ENCODE measurements at places on chromosomes 1 and 21.

GRCh38 chr1:211627259-211627658 is 48.2 kb downstream of the NEK2 start:
- no peak for DNase-seq

DNA sequence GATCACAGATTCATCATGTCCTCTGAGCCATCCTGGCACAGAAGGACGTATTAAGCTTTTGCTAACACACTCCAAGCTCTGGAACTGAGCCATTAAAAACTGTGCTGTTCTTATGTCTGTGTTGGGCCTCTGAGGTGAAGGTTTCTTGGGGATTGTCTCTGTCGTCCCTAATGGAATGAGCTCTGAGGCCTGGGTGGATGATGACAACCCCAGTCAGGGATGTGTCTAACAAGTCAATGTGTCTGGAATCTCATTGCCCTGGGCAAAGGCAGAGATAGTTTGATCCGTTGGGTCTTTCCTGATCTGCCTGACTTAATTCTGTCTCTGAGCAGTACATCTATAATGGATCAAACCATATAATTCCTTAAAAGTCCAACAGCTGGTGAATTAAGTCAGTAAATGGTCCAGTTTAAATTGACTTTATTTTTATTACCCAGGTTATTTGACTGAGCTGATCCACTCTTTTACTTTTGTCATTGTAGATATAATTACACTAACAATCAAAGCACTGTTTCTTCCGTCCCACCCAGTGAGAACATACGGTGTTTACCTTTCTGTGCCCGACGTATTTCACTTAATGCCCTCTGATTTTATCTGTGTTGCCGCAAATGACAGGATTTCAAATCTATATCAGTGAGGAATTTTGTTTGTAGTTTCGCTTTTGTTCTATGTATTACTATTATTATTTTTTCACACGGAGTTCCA is 38.8 kb upstream of the OR2B11 start:
- DNase-seq, result no peak

- no peak for DNase-seq
Measured at GRCh38 chr1:90135286-90135685, 140.4 kb downstream of the ZNF326 start.

GRCh38 chr1:61659061-61659460 is 65.9 kb downstream of the TM2D1 start:
- no peak for DNase-seq

- no peak for DNase-seq
Measured at GRCh38 chr1:1123581-1124507, 8.0 kb upstream of the C1orf159 start.

- no peak for DNase-seq
Measured at GRCh38 chr1:182658055-182658454, 26.3 kb downstream of the RGS8 start.

DNA sequence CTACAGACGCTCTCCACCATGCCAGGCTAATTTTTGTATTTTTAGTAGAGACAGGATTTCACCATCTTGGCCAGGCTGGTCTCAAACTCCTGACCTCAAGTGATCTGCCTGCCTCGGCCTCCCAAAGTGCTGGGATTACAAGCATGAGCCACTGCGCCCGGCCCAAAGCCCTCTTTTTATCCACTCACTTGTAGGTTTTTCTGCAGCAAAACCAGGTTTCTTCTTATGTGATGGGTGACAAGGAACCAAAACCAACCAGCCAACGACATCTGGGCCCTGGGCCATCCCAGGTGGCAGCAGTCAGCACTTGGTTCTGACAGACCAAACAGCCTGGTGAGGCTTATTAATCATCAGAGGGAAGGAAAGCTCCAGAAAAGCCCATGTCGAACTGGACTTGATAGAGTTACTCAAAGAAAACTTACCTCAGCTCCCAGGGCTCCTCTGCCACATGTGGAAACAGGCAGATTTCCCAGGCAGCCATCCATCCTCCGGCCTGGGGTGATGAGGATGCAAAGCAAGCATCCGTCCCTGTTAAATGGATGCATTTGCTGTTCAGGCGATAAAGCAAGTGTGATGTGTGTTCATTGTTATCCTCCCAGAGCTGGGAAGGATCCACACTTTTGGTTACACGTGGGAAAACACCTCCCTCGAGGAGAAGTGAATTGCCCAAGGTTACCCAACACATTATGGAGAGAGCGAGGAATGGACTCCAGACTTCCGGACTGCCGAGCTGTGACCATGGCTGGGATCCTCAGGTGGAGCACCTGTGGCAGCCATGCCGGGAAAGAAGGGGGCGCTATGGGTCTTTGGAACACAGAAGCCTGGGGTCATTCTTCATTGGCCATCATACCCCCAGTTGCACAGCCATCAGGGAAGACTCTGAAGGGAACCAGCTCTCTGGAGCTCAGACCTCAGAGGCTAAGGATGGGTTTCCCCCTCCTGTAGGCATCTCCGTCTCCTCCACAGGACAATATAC is 118.8 kb downstream of the HUNK start:
- no peak for DNase-seq

DNA sequence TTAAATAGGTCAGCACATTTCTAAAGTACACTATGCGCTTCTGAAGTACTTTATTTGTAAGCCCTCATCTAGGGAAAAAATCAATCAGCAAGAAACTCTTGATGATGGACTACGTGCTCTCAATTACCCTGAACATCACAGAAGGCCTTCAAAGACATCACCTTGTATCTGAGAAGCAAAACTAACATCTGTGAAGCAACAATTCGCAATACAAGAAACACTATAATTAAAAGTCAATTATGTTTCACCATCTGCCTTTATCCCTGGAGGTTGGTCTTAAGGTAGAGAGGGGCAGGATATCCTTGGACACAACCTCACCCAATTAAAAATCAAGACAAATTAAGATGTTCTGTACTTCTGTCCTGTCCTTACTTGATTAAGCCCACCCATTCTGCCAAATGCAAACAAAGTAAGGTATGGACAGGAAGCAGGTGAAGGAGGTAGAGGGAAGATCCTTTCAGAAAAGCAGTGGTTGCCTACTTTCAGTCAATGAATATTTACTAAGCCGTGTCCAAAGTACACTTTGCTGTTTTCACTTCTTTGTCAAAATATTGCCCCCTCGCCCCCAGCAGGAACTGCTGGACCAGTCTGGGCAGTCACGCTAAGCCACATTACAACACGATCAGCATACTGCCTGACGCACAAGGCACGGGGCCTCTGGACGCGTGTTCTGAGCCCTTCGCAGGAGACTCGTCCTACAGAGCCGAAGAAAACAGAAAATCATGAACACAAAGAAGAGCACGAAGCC is 887 bp downstream of the SLC19A2 start:
- DNase-seq, result no peak

- no peak for DNase-seq
Measured at GRCh38 chr1:118788463-118788862, 199.7 kb downstream of the TBX15 start.

GRCh38 chr1:19735440-19736127 is 64.1 kb downstream of the TMCO4 start:
- DNase-seq, result no peak

- no peak for DNase-seq
Measured at GRCh38 chr1:87156124-87156523, 172.6 kb upstream of the LMO4 start.

GRCh38 chr1:241485554-241485992 is 34.0 kb downstream of the FH start:
- DNase-seq, result no peak

GRCh38 chr1:240091614-240092300 is at the start of gene FMN2:
TSS of gene FMN2 (plus strand) at chr1:240091883. CDS start at chr1:240092110, 227 bp downstream.
- DNase-seq, result no peak

DNA sequence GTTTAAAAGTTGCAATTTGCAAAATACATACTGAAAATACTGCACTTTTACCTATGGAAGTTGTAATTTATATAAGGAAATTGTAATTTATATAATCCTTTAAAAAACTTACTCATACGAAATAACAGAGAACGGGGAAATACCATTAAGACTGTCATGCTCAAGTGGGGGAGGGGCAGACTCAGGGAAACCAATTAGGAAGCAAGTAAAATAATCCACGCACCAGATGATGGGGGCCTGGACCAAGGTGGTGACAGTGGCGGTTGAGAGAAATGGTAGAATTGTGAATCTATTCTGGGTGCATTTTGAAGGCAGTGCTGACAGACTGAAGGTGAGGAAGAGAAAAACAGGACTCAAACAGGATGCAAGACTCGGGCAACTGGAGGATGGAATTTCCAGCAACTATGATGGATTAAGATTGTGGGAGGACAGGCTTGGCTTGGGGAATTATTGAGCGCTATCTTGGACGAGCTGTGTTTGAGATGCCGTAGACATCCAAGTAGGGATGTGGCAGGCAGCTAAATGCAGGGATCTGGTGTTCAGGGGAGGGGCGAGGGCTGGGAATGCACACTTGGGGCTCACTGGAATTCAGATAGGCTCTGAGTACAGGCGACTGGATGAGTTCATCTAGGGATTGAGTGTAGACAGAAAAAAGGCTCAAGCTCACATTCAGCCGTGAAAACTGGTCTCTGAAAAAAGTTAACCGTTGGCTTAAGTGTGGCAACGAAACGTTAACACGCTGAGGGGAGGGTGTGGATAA is 977 bp downstream of the LCA5L start:
- no peak for DNase-seq

GRCh38 chr1:213868482-213868881 is 119.3 kb upstream of the PROX1 start:
- DNase-seq, result no peak

DNA sequence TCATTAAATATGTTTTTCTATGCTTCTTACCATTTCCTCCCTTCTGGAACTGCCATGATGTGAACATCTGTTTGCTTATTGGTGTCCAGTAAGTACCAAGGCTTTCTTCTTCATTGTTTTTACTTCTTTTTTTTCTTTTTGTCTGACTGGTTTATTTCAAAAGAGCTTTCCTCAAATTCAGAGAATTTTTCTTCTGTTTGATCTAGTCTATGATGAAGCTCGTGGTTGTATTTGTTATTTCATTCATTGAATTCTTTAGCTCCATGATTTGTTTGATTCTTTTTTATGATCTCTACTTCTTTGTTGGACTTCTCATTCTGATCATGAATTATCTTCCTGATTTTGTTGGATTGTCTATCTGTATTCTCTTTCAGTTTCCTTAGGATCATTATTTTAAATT is 49.5 kb upstream of the PKN2 start:
- DNase-seq, result no peak

GRCh38 chr1:232765542-232765941 is 39.7 kb upstream of the MAP10 start:
- no peak for DNase-seq

DNA sequence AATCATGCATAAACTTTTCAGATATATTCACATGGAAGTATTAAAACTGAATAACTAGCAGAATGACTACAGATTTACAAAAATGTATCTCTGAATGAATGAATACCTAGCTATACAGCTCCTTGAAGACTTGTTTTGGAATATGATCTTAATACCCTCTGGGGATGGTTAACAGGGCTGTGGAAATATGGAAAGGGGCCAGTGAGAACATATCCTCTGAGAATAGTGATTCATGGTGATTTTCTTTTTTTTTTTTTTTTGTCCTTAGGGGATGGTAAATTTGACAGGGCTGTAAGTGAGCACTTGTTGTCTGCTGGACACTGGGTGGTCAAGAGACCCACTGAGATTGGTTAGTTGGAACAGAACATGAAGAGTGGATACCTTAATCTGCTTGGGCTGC is 80.7 kb upstream of the HP1BP3 start:
- no peak for DNase-seq

GRCh38 chr1:47688461-47689296 is 250.8 kb downstream of the FOXD2 start:
- DNase-seq, result no peak

DNA sequence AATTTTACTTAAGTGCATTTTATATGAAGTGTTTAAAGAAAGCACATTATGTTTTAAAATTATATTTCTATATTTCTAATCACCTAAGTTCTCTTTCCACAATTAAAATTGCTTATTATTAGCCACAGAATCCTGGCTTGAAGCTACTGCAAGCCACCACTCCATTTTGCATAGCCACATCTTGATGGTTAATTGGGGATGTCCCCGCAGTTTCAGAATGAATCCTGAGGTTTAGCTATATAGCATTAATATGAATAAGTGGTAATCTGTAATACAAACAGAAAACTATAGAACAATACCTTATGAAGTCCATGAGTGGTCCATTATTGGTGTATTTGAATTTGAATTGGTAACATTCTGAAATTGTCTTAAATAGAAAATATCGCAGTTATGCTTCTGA is 11.6 kb upstream of the GOLPH3L start:
- DNase-seq, result no peak

DNA sequence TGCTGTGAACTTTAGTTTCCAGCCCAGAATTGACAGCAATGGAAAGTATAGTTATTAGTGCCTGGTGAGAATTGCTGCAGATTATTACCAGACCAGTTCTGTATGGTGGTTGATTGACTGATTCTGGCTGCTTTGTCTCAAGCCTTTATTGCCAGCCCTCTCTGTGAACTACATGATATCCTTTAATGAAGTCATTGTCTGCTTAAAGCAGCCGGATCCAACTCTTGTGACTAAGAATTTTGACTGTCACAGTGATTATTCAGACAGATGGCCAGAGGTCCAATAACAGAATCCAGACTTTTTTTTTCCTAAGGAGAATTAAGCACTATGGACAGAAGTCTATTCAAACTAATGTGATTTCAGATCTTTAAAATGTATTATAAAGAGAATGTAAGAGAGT is 1548.6 kb upstream of the B3GALT2 start:
- DNase-seq, result no peak

- DNase-seq, result no peak
Measured at GRCh38 chr21:45549626-45550463, 7.6 kb upstream of the SLC19A1 start.

GRCh38 chr1:100891380-100891779 is 3.3 kb downstream of the EXTL2 start:
- no peak for DNase-seq

- no peak for DNase-seq
Measured at GRCh38 chr1:220356981-220357850, 85.0 kb upstream of the RAB3GAP2 start.

DNA sequence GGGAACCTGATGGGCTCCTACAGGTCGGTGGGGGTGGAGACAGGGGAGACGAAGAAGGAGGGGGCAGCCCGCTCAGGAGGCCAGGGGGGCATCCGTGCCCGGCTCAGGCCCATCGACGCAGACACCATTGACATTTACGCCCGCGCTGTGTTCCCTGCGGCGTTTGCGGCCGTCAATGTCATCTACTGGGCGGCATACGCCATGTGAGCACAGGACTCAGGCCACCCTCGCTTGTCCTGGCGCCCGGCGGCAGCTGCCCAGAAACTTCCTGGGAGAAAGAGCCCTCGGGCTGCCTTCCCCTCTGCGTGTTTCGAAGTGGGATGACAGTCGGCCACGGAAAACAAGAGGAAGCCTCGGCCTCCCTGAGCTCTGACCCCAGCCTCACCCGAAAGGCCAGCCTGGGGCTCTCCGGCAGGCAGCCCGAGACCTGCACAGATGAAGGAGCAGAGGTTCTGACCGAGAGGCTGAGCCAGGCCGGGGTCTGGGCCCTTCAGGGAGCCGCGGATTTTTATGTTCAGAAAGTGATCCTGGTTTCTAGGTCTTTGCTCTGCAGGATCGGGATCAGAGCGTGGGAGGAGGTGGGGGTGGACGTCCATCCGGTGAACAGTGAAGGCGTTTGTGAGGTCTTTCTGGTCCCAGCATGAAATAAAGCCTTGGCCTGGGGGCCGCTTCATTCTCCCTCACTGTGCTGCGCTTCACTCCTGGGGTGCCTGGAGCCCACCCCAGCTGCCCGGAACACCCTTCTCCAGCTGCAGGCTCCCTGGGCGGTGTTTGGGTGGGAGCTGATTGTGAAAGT is 11.1 kb downstream of the GABRD start:
- no peak for DNase-seq

- no peak for DNase-seq
Measured at GRCh38 chr1:163844459-163844858, 522.7 kb downstream of the NUF2 start.

GRCh38 chr1:40592107-40592803 is 60.8 kb downstream of the ZNF684 start:
- DNase-seq, result no peak

- DNase-seq, result no peak
Measured at GRCh38 chr1:147515045-147515869, 26.0 kb upstream of the BCL9 start.

All from effector CD4-positive, alpha-beta T cell (primary cell).